Stimulated activated CD4-positive, alpha-beta T cell treated with anti-CD3 and anti-CD28 coated beads, Interleukin-4, amount 100 ng/mL, for 48 hours (primary cell): ENCODE measurements at places on chromosomes 6 and 20.

GRCh38 chr6:2129182-2129621, 116.2 kb downstream of the GMDS start:
- no peak for DNase-seq

GRCh38 chr6:101114703-101115102, 233.6 kb upstream of the ASCC3 start:
- no peak for DNase-seq

GRCh38 chr6:30918670-30919069, 4.6 kb downstream of the VARS2 start:
- DNase-seq: no peak

- DNase-seq: no peak
Measured at GRCh38 chr6:43052842-43053544, 658 bp downstream of the CUL7 start.

GRCh38 chr20:25129908-25130307, 48.0 kb upstream of the VSX1 start:
- no peak for DNase-seq

GRCh38 chr20:52313341-52313963, 121.9 kb upstream of the ZFP64 start:
- DNase-seq: no peak

DNA sequence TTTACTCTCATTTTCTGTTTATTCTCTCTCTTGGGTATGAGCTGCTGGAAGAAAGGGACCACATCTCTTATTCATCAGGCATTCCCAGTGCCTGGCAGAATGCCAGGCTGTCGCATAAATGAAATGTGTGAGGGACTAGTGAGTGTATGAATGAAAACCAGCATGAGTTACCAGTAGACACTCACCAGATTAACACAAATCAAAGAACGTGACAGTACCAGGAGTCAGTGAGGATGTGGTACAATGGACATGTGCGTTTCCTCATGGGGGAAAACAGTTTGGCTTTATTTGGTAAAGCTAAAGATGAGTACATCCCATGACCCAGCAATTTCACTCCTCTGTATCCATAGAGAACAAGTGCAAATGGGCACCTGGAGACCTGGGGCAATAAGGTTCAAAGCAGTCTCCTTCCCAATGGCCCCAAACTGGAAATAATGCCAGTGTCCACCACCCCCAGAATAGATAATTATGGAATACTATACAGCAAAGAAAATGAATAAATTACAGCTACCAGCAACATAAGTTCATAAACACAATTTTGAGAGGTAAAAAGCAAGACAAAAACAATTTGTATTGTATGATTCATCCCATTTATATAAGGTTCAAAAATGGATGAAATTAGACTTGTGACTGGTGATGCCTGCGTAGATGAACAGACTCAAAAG, 93.3 kb downstream of the CDH22 start:
- DNase-seq: no peak
